ENCODE measurements at places on chromosomes 13 and 19. TPM values are rescaled to one million over a fixed set of nuclear protein-coding genes. Genes with fewer than 3 reads are reported as not detected.

DNA sequence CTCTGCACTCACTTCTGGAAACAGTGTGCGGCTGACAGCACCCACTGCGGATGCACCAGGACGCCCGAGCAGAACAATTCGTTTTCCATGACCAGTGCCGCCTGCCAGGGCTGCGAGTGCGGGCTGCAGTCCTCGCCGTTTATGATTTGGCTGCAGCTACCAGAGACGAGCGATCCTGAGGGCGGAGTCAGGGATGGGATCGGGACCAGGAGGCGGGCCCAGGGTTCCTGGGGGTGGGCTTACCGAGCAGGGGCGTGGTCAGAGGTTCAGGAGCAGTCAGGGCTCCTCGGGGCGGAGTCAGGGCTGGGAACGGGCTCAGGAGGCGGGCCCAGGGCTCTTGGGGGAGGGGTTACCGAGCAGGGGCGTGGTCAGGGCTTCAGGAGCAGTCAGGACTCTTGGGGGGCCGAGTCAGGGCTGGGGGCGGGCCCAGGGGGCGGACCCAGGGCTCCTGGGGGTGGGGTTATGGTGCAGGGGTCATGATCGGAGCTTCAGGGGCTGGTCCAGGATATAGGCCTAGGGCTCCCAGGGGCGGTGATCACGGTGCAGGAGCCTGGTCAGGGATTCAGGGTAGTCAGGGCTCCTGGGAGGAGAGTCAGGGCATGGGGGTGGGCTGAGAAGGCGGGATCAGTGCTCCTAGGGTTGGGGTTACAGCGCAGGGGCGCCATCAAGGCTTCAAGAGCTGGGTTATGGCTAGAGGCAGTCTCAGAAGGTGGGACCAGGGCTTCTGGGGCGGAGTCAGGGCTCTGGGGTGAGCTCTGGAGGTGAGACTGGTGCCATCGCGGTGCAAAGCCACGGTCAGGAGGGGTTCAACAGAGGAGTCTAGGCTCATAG is 1.7 kb downstream of the KLK4 start:
- DNase-seq: peak; percentile 76

DNA sequence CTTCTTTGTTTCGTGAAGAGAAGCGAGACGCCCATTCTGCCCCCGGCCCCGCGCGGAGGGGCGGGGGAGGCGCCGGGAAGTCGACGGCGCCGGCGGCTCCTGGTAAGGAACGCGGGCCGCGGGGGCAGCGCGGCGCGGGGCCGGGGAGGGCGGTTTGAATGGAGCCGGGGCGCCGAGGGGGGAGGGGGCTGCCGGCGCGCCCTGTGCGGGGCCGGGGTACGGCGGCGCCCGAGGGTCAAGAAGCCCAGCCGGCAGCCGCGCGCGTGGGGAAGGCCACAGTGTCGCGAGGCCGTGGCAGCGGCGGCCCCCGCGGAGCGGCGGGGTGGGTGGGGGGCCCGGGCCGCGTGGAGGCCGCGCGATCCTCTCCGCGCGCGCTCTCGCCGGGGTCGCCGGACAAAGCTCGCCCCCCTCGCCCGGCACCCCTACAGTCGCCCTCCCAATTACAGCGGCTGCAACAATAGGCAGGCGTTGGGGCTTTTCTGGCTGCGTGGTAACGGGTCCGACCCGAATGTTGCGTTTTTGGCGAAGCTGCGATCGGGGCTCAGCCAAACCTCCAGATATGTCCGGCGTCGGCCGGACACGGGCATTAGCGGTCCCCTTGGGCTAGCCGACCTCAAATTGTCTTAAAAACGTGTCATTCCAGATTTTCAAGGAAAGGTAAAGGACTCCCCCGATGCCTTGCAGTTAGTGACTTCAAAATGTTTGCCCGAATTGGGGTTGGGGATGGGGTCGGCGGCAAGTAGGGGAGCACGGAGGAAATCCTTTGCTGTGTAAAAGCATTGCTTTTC is 437 bp downstream of the SMARCA4 start:
- DNase-seq: no peak

KCNJ14 gene
- 1.7 TPM for total RNA-seq

- DNase-seq: no peak
These were observed 220.9 kb downstream of the POU4F1 start for GRCh38 chr13:78382491-78382890.

C1QTNF9B gene
- not detected for total RNA-seq

PCP2 gene
- total RNA-seq: 1.1 TPM

ATP4A gene
- total RNA-seq: 0.33 TPM

DNA sequence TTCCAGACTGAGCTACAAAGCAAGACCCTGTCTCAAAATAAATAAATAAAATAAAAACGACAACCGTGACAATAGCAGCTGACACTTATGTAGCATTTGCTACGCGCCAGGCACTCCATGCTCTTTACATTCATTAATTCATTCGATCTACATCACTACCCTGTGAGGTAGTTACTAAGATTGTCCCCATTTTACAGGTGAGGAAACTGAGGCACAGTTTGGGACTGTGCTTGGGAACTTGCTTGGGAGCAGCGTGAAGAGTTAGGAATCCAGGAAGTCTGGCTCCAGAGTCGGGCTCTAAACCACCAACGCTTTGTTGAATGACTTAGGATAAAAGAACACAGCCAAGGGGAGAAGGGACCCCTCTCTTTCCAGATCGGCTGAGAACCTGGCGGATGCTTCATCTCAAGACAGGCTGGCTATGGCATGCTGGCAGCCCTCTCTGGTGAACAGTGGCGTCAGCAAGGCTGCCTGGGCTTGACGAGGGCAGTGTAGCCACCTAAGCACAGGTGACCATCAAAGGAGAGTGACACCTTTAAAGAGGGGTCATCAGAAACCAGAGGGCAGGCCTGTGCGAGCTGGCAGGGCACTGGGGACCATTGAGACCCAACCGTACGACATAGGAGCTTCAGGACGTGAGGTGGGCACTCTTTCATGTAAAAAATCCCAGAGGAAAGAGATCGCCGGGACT is 591 bp downstream of the DOHH start:
- DNase-seq: no peak
